ENCODE measurements at places on chromosomes 11 and 22. TPM values are rescaled to one million over a fixed set of nuclear protein-coding genes. Genes with fewer than 3 reads are reported as not detected.

DNA sequence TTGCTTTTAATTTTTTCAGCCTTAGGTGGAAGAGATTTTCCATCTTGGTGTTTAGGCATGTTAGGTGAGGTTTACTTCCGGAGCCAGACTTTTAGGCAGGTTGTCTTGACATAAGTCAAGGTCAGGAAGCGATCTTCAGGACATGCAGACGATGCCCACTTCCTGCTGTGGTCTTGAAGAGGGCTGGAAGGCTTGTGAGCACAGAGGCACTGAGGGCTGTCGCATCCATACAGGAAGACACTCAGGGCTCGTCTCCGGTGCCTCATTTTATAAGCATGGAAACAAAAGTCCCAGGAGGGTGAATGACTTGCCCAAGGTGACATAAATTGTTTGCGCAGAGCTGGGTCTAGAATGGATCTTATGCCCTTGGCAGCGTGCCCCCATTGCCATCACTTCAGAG lies 30.8 kb downstream of the MARK2 start:
- H3K27me3 ChIP-seq = no peaks in the 10 kb centered on the region
- DNase-seq = no peak
- H3K36me3 ChIP-seq = no peaks in the 10 kb centered on the region

GRCh38 chr11:10017911-10018310 lies 276.1 kb downstream of the SBF2 start:
- no peaks in the 10 kb centered on the region for H3K27me3 ChIP-seq
- DNase-seq = no peak
- no peak overlapping the region for H3K4me3 ChIP-seq

- H3K36me3 ChIP-seq = peaks cover 29% of the 10 kb centered on the region
- peak overlapping the region; percentile 81 for H3K4me3 ChIP-seq
- no peak for DNase-seq
- H3K27me3 ChIP-seq = no peaks in the 10 kb centered on the region
- peak overlapping the region; percentile 90 for H3K27ac ChIP-seq
Observed at GRCh38 chr11:57336111-57336666, 497 bp upstream of the SSRP1 start.

GRCh38 chr11:92224407-92225124 lies at the start of gene FAT3:
FAT3 (plus strand) TSS chr11:92224818; CDS start chr11:92352113, 127,295 bp downstream.
- H3K4me1 ChIP-seq = no peaks in the 10 kb centered on the region
- H3K27ac ChIP-seq = peak within 1 kb of the TSS; percentile 11
- H3K4me3 ChIP-seq = peak within 1 kb of the TSS; percentile 45
- DNase-seq = peak; percentile 63
- peaks cover 46% of the 10 kb centered on the region for H3K27me3 ChIP-seq
- no peaks in the 10 kb centered on the region for H3K36me3 ChIP-seq

GRCh38 chr11:70141486-70142220 lies 61.4 kb upstream of the FADD start:
- no peaks in the 10 kb centered on the region for H3K36me3 ChIP-seq
- H3K4me1 ChIP-seq = peaks cover 4% of the 10 kb centered on the region
- no peak overlapping the region for H3K27ac ChIP-seq
- DNase-seq = no peak

Gene PATE2
- not detected for total RNA-seq

Gene TEX12
- not detected for total RNA-seq

Gene BIK
- total RNA-seq = 0.87 TPM

Gene TTC28
- 48.7 TPM for total RNA-seq

Gene TAF10
- 87.8 TPM for total RNA-seq

GRCh38 chr11:119536801-119537200 lies 113.8 kb upstream of the THY1 start:
- no peaks in the 10 kb centered on the region for H3K36me3 ChIP-seq
- no peak for DNase-seq
- peaks cover 15% of the 10 kb centered on the region for H3K27me3 ChIP-seq
- H3K4me1 ChIP-seq = no peaks in the 10 kb centered on the region

Gene C11orf97
- not detected for total RNA-seq

DNA sequence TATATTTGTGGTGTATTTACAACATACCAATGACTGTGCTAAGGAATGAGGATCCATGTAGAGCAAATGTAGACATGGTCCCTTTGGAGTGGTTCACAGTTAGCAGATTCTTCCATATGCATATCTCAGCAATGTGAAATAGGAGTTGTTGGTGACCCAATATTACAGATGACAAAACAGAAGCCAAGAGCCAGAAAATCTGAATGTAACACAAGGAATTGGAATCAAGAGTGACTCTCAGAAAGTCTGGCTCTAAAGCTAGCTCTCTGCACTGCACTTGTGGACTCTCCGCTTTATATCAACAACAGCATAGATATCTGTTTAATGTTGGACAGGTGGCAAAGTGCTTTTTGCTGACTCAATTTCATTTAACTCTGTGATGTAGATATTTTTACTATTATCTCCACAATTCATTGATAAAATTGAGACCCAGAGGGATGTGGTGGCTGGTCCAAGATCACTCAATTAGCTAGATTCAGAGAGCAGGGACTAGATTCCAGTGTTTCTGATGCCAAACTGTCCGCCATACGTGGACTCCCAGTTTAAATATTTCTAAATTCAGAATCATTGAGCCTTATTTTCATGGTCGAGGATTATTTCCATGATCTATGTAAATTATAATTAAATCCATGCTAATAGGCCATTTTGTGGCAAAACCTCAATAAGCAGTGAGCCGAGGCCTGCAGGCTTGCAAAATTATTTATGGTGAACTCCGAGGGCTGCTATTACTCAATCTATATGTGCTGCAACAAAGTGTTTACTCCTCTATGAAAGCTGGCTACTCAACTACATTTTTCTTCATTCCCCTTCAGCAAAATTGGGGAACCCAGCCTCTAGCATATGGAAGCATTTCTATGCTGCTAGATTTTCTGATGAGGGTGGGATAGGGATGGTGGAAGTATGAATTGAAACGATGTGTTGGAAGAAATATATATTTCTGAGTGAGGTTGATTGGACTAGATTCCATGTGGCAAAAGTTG lies 21.1 kb upstream of the TENM4 start:
- no peaks in the 10 kb centered on the region for H3K27me3 ChIP-seq
- no peak overlapping the region for H3K27ac ChIP-seq
- no peak overlapping the region for H3K4me3 ChIP-seq
- H3K4me1 ChIP-seq = no peaks in the 10 kb centered on the region

Gene SCARF2
- 24.0 TPM for total RNA-seq

DNA sequence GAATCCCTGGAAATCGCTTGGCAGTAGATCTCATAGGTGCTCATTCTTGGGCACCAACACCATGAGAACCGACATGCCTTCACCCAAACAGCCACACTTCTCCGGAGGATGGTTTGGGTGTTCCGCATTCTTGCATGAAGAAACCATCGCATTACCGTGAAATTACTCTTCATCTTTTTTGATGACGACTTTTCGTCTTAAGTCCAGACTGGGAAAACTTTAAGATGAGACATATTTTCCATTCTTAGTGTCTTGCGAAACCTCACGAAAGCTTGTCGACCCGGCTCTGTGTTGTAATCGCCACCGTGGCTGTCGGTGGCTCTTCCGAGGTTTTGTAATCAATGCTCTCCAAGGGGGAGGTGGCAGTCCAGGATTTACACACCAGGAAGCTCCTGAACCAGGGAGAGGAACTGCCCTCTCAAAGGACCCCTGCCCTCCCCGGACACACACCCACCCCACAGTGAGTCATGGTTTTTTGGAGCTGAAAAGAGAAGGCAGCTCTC lies 1.7 kb downstream of the TOM1 start:
- H3K4me1 ChIP-seq = peaks cover 20% of the 10 kb centered on the region
- peak overlapping the region; percentile 71 for H3K4me3 ChIP-seq
- H3K27me3 ChIP-seq = no peaks in the 10 kb centered on the region
- peak overlapping the region; percentile 96 for H3K27ac ChIP-seq
- peak; percentile 84 for DNase-seq

Gene AGBL2
- total RNA-seq = 0.96 TPM

DNA sequence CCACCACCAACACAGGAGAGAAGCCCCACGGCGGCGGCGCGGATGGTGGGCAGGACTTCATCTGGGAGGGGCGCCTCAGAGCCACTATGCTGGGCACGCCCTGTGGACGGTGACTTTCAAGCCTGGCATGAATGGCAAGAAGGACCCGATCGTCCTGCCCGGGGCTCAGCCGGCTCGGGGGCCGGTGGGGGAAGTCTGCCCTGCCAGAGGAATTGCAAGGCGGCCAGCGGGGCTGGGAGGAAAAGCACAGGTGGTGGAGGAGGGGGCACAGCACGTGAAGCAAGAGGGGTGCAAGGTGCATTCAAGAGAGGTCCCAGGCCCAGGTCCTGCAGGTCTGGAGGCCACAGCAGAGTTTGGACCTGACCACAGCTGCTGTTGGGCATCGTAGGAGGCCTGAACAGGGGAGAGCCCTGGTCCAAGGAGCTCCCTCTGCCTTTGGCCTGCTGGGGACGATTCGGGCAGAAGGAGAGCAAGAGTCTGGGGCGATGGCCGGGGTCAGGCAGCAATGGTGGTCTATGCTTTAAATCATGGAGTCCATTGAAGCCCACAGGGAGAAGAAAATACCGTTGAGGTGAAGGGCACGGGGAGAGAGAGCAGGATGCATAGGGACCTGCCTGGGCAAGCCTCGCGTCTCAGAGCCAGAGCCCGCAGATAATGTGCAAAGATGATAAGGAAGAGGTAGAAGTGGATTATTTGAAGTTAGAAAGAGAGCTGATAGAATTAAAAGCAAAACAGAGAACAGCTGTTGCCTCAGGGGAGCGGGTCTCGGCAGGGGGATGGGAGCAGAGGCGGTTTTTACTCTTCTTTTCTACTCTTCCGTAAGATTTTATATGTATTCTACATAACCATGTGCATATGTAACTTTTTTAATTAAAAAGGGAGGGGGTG lies 82.6 kb upstream of the SHISAL1 start:
- no peak overlapping the region for H3K4me3 ChIP-seq
- H3K27ac ChIP-seq = no peak overlapping the region
- H3K36me3 ChIP-seq = no peaks in the 10 kb centered on the region
- H3K27me3 ChIP-seq = no peaks in the 10 kb centered on the region
- DNase-seq = peak; percentile 57

Gene MEI1
- 2.3 TPM for total RNA-seq

Gene SNX32
- total RNA-seq = not detected

DNA sequence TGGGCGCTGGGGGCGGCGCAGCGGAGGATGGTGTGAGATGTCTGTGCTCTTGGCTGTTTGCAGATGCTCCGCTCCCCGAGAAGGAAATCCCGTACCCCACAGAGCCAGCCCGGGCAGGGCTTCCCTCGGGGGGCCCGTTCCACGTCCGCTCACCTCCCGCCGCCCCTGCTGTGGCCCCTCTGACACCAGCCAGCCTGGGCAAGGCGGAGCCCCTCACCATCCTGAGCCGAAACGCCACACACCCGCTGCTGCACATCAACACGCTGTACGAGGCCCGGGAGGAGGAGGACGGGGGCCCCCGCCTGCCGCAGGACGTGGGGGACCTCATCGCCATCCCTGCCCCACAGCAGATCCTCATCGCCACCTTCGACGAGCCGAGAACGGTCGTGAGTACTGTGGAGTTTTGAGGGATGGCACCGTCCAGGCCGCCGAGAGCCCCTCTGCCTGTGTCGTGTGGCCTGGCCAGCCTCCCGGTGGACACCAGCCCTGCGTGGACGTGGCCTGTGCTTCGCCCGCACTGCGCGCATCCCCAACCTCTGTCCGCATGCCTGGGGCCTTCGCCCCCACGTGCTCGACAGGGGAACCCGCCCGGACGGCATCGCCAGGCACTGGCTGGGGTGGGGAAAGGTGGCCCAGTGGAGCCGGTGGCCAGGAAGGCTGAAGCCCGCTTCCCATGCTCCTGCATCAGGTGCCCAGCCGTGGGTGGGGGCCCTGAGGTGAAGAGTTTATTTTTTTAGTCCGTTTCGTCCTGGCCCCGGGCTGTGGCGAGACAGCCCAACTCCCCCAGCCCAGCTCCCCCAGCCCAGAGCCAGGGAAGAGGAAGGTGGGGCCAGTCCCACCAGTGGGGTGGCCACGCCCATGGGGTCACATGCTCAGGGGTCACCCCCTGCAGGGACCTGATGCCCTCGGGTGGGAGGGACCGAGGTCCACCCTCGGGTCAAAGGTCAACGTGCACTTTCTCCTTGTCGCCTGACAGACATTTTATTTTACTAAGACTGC lies 6.5 kb upstream of the TRABD start:
- H3K4me3 ChIP-seq = no peak overlapping the region
- no peak for DNase-seq
- no peaks in the 10 kb centered on the region for H3K36me3 ChIP-seq
- H3K27ac ChIP-seq = no peak overlapping the region
- no peaks in the 10 kb centered on the region for H3K27me3 ChIP-seq
- peaks cover 9% of the 10 kb centered on the region for H3K4me1 ChIP-seq

DNA sequence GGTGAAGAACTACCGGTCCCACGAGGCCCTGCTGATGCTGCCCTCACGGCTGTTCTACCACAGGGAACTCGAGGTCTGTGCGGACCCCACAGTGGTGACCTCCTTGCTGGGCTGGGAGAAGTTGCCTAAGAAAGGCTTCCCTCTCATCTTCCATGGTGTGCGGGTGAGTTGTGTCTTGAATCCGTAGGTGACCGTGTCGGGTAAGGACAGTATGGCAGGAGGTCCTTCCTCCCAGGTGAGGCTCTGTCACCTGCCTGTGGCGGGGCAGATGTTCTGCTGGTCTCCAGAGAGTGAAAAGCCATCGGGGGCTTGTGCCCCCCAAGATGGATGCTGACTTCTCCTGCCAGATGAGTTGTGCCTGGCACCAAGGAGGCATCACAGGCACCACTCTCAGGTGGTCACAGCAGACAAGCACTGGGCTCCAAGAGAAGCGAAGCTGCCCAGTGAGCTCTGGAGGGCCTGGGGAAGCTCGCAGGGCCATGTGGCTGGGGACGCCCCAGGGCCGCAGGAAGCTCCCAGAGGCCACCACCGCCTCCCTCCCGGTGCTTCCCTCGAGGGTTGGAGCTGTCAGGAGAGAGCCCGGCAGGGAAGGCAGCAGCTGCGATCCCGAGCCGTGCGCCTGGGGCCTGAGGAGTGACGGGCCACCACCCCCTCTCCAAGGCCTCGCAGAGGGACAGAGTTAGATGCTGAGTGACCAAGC lies 17.3 kb upstream of the PANX2 start:
- no peak overlapping the region for H3K4me3 ChIP-seq
- H3K27me3 ChIP-seq = no peaks in the 10 kb centered on the region
- H3K27ac ChIP-seq = no peak overlapping the region
- no peaks in the 10 kb centered on the region for H3K4me1 ChIP-seq
- no peaks in the 10 kb centered on the region for H3K36me3 ChIP-seq
- no peak for DNase-seq

Gene MAML2
- 27.5 TPM for total RNA-seq

DNA sequence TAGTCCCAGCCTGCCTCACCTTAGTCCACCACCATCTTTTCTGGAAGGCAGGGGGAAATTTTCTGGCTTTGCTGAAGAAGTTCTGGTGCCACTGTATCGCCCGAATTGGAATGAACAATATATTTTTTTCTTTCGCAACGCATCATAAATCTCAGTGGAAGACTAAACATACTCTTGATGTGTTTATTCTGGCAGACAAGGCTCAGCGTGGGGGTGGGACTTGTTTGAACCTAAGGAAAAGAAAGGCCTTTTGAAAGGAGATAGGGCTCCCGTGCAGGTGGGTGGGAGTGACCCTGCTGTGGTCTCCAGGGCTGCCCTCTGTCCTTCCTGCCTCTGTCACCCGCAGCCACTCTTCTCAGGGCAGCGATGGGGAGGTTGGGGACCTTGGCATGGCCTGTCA lies 42.5 kb downstream of the CD82 start:
- no peaks in the 10 kb centered on the region for H3K27me3 ChIP-seq
- H3K36me3 ChIP-seq = peaks cover 23% of the 10 kb centered on the region
- no peak overlapping the region for H3K4me3 ChIP-seq
- DNase-seq = no peak
- no peak overlapping the region for H3K27ac ChIP-seq

Gene RAB38
- total RNA-seq = 8.1 TPM

GRCh38 chr11:66636411-66636810 lies 2.1 kb upstream of the RBM4 start:
- no peak overlapping the region for H3K4me3 ChIP-seq
- no peaks in the 10 kb centered on the region for H3K27me3 ChIP-seq
- no peak for DNase-seq
- no peak overlapping the region for H3K27ac ChIP-seq
- H3K4me1 ChIP-seq = peaks cover 25% of the 10 kb centered on the region
- peaks cover 22% of the 10 kb centered on the region for H3K36me3 ChIP-seq
